ENCODE measurements at places on chromosomes 6 and 20.

DNA sequence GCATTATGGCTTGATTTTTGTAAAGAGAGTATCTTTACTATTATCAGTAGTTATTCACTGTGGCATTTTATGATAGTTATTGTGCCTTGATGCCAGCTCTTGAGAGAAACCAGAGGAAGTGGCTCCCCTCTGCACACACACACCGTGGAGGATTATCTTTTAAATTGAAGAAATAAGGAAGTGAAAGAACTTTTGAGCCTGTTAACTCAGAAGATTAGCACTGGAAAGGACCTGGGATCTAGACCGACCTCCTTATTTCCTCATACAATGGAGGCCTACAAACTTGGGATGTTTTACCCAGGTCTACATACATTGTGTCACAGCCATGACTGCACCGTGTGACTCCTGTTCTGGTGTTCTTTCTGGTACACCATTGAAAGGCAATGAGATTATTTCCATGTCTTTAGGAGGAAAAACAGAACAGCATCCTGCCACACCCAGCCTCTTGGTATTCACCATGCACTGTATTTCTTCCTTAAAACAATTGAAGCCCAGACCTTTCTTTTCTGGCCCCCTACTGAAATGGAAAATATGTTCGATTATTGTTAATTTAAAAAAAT, 40.6 kb downstream of the HECA start:
- DNase-seq, result no peak

DNA sequence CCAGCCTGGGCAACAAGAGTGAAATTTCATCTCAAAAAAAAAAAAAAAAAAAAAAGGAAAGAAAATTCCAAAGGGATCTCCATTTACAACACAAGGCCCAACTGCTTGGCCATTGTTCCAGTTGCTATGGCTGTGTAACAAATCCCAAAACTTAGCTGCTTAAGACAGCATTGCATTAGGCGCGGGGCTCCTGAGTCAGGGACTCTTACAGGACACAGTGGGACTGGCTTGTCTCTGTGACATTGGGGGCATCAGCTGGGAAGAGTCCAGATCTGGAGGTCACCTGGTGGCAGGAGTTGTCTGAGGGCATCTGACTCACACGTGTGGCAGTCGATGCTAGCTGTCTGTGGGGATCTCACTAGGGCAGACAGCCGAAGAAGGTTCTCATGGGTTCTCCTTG, 35.6 kb downstream of the TTLL9 start:
- no peak for DNase-seq

DNA sequence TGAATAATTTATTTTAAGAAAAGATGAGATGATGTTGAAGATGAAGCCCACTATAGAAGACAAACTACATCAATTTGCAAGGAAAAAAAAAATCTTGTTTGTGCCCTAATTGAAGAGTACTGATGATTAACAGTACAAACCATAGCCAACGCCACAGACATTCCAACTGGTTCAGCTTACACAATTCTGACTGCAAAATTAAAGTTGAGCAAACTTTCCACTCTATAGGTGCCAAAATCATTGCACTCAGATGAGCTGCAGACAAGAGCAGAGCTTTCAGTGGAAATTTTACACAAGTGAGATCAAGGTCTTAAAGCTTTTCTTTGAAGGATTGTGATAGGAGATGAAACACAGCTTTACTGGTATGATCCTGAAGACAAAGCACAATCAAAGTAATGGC, 85.3 kb downstream of the OGFRL1 start:
- DNase-seq, result no peak

DNA sequence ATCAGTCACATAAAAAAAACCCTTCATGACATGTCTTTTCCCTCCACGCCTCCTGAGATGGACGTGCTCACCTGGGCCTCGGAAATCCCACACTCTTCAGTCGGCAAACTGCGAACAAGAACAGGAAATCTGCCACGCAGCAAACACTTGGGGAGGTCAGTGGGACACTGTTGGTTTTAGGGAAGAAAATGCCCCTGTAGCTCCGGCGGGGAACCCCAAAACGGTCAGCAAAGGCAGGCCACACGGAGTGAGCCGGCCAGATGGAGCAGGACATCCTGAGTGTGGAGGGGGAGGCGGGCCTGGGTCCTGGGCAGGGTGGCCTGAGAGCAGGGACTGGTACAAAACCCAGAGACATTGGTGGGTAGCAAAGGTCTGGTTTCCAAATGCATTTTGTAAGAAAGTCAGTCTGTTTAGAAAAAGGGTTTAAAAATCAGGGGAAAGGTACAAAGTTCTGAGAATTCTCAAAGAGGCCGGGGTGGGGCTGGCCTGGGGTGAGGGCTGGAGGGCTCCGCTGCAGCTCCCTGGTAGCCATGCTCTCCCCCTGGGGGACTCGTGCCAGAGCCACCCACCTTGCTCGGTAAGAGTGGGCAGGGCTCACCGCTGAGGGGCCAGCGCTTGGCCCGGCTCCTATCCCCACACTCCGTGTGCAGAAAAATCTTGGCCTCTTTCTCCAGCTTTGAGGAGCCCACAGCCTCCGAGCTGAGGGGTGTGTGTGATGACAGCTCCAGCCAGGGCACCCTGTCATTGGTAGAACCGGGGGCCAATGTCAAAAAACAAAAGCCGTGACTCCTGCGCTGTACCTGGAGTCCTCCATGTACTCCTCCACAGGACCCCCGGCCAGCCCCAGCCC, 5.2 kb downstream of the SLC2A4RG start:
- DNase-seq, result no peak

DNA sequence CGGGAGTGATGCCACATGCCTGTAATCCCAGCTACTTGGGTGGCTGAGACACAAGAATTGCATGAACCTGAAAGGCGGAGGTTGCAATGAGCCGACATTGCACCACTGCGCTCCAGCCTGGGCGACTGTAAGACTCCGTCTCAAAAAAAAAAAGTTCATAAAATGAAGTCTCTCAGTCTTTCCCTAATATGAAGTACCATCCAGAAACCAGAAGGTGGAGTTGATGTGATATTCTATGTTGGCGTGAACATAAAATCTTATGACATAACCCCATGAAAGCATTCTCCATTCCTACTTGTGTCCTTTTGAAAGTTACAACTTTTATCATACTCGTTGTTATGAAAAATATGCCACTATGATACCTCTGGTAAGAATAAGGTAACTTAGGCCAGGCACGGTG, 5.7 kb downstream of the SOD2 start:
- no peak for DNase-seq

DNA sequence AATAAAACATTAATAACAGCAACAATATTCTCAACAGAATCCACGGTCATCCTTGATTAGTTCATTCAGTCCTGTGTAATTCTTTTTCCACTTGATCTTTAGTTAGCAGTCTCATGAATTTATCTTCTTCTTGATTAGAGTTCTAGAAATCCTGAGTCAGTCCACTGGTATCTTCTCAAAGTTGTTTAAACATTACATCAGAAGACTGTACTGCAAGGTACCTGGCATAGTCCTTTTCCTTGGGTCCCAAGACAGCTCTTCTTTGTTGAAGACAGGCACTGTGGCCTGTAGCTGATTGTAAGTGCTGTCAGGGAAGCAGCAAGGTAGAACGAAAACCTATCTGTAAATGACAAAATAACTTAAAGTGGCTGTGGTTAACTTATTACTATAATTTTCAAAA, 11.8 kb downstream of the MAP3K4 start:
- no peak for DNase-seq

- DNase-seq, result no peak
Measured at GRCh38 chr6:15401769-15402250, 155.9 kb downstream of the JARID2 start.

DNA sequence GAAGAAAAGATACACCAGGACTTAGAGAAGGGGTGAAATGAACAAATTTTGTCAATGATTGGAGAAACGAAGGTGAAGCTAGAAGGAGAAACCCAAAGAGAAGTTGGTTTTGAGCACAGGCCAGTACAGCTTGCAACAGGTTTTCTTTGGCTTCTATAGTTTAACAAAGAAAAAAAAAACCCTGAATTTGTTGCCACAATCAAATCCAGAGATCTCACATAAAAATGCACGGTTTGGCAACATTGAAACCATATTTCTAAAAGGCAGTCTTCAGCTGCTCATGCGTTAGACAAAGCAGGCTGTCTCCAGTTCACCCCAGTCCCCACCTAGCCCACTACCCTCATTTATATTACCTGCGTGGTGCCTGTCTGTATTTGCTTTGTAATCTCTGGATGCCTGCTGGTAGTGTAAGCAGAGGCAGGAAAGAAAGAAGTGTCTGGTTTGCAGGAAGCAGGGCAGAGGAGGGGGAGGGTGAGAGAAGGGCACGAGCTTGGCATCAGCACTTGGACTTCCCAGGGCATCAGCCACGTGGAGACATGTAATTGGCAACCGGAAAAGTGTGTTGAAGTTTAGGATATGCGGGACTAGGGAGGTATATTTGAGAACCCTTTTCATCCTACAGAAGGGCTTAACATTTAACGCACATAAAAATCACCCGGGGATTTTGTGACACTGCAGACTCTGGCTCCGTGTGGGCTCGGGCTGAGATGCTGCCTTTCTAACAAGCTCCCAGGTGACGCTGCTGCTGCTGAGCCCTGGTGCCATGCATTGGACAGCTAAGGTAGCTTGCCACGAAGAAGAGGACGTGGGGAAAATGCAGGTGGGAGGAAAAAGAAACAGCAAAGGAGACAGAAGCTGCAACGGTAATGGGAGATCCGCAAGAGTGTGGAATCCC, 14.4 kb downstream of the PFDN4 start:
- DNase-seq, result no peak

GRCh38 chr6:69816026-69816425, 19.2 kb upstream of the LMBRD1 start:
- no peak for DNase-seq

- DNase-seq, result no peak
Measured at GRCh38 chr6:144768551-144769075, 483.5 kb downstream of the UTRN start.

GRCh38 chr20:1657556-1658334, at the start of gene SIRPG:
TSS of gene SIRPG (minus strand) at chr20:1657779. CDS start at chr20:1657714, 65 bp downstream.
- DNase-seq, result no peak

DNA sequence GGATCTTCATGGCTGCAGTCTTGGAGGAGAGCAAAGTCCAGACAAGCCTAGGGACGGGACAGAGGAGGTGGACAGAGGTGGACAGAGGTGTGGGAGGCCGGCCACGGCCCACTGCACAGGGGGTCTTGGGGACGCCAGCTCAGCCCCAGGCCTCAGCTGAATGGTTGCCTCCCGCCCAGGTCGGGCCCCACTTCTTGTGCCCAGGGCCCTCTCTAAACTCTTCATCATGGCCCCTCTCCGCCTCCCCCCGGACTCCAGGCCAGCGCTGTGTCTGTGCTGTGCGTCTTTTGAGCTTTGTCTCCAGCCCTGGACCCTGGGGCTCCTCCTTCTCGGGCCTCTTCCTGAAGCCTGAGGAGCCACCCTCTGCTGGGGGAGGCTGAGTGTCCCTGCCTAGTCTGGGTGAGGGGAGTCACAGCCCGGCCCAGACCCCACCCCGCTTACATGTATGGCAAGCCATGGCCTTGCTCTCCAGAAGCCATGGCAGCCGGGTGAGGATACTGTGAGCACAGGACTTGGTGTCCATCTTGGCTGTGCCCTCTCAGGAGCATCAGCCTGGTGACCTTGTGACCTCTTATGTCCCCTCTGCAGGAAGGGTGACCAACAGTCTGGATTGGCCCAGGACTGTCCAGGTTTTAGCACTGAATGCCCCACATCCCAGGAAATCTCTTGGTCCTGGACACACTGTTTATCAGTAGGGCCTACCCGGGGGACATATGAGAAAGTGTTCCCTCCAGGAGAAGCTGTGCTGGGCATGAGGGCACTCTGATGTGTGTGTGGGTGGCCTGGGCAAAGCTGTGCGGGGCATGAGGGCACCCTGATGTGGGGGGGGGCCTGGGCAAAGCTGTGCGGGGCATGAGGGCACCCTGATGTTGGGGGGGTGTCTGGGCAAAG, 9.4 kb upstream of the NPBWR2 start:
- no peak for DNase-seq

GRCh38 chr6:79081663-79082062, 3.6 kb upstream of the PHIP start:
- no peak for DNase-seq

GRCh38 chr6:37860226-37860839, 40.8 kb downstream of the ZFAND3 start:
- no peak for DNase-seq

DNA sequence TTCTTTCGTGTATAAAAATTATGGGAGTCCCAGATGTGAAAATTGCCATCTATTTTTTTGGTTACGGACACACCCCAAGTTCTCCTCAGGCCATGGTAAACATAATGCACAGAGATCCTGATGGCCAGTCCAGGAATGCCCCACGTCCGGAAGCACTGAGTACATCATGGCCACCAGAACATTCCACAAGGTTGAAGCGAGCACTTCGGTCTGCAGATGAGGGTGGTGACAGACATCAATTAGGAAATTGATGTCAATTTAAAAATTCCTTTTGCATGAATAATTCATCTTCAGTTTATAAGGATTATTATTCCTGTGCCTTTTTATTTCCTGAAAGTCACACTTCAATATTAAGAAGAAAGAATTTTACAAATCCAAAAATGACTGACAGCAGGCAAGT, 13.2 kb upstream of the EXOC2 start:
- no peak for DNase-seq

- no peak for DNase-seq
Measured at GRCh38 chr6:36717871-36718540, 20.4 kb downstream of the RAB44 start.

DNA sequence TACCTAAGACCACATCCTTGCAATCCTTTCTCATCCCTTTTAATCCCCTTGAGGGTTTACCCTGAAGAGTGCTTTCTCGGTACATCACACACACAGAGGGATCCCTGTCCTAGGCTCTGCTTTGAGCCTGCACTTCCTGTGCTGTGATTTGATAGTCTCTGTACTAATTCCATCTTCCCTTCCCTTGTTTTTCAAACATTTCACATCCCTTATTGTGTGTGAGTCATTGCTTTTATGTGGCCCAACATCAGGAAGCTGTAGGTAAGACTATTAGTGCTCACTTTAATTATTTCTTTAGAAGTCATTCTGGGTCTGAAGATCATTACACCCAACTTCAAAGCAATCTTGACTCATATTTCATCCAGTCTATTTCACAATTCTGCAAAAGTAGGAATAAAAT, 57.2 kb upstream of the ANKEF1 start:
- no peak for DNase-seq

DNA sequence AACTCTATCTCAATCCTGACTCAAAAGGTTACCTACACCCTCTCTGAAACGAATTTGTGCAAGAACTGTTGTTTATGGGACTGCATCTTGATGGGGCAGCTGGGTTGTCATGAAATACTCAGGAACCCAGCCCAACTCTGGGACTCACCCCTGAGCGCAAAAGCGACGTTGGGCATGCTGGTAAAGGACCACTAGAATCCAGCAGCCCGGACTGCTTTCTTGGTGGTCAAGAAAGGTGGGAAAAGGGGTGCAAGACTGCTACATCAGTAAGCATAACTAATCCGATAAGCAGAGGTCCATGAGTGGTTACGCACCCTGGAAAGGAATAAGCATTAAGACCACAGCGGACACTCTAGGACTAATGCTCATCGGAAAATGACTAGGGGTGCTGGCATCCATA, 6.3 kb upstream of the PRR18 start:
- no peak for DNase-seq

DNA sequence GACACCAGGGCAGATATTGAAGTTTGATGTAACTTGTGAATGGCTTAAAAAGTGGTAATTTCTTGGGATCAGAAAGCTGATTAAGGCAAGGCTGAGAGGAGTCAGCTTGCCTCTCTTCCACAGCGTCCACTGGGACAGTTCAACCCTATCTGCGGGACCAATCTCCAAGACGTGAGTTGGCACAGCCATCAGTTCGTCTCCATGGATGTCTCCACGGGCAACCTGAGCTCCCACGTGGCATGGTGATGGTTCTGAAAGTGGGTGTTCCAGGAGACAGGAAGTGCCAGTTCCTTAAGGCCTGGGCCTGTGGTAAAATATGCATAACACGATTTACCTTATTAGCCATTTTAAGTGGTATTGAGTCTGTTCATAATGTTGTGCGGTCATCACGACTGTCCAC, 67.9 kb upstream of the BHLHE23 start:
- DNase-seq, result no peak
